A549 treated with dexamethasone at 1 μM for 4 hours (cell line): ENCODE measurements at places on chromosomes 2 and 18. TPM values are rescaled to one million over a fixed set of nuclear protein-coding genes. Genes with fewer than 3 reads are reported as not detected.

The UGT1A10 gene
- 0.05 TPM in 1 of 5 replicates, not detected in the others for total RNA-seq

The ATP6V1B1 gene
- total RNA-seq, result 1.2 to 2.4 TPM (median 1.8 TPM) in 5 replicates

The UGT1A3 gene
- total RNA-seq, result 0.06 to 0.18 TPM (median 0.11 TPM) in 3 of 5 replicates, not detected in the others

The ACTG2 gene
- 0.18 to 0.45 TPM (median 0.28 TPM) in 5 replicates for total RNA-seq

The MYO1B gene
- 52.3 to 60.1 TPM (median 55.9 TPM) in 5 replicates for total RNA-seq
